ENCODE measurements at places on chromosomes 11 and 22. TPM values are rescaled to one million over a fixed set of nuclear protein-coding genes. Genes with fewer than 3 reads are reported as not detected.
A peak's percentile ranks its signal among the peaks of the same experiment; 100 is the strongest.

CD3D gene
- total RNA-seq = 313 TPM

- no peak overlapping the region for H3K27ac ChIP-seq
- no peak for DNase-seq
- no peaks in the 10 kb centered on the region for H3K27me3 ChIP-seq
- H3K36me3 ChIP-seq = no peaks in the 10 kb centered on the region
- H3K4me3 ChIP-seq = no peak overlapping the region
These were observed 230.6 kb upstream of the TENM4 start for GRCh38 chr11:79671401-79671800.

- no peaks in the 10 kb centered on the region for H3K27me3 ChIP-seq
- H3K36me3 ChIP-seq = peaks cover 8% of the 10 kb centered on the region
- peaks cover 6% of the 10 kb centered on the region for H3K4me1 ChIP-seq
- H3K4me3 ChIP-seq = no peak overlapping the region
These were observed 37.0 kb downstream of the CDPF1 start for GRCh38 chr22:46213052-46213451.

DNA sequence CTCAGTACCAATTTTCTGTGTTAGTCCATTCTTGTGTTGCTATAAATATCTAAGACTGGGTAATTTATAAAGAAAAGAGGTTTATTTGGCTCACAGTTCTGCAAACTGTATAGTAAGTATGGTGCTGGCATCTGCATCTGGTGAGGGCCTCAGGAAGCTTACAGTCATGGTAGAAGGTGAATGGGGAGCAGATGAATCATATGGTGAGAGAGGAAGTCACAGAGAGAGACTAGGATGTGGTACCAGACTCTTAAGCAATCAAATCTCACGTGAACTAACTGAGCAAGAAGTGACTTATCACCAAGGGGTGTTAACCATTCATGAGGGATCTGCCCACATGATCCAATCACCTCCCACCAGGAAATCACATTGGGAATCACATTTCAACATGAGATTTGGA, 60.8 kb upstream of the ZBED5 start:
- peaks cover 2% of the 10 kb centered on the region for H3K4me1 ChIP-seq
- H3K4me3 ChIP-seq = no peak overlapping the region
- H3K27ac ChIP-seq = no peak overlapping the region
- peaks cover 2% of the 10 kb centered on the region for H3K36me3 ChIP-seq
- DNase-seq = no peak

- H3K27ac ChIP-seq = no peak overlapping the region
- peaks cover 2% of the 10 kb centered on the region for H3K27me3 ChIP-seq
- DNase-seq = no peak
- H3K4me1 ChIP-seq = no peaks in the 10 kb centered on the region
- H3K36me3 ChIP-seq = no peaks in the 10 kb centered on the region
These were observed 99.3 kb downstream of the FDX1 start for GRCh38 chr11:110529043-110529442.

DNA sequence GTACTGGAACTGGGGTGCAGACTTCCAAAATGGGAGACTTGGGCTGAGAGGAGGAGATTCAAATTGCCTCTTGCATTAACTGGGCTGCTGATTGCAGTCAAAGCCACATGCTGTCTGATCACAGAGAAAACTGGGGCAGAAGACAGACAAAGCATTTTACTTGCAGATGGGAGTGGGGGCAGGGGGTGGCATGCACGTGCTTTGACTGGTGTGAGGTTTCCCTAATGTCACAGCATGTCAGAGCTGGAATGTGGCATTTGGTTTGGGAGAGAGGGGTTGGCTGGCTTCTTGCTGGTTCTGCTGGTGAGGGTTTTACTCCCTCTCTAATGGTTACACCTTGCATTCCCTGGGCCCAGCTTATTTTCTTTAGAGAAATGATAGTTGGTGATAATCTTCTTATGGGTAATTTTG, 2.9 kb downstream of the TUB start:
- no peaks in the 10 kb centered on the region for H3K4me1 ChIP-seq
- peaks cover 2% of the 10 kb centered on the region for H3K36me3 ChIP-seq
- H3K4me3 ChIP-seq = no peak overlapping the region
- H3K27ac ChIP-seq = no peak overlapping the region
- DNase-seq = no peak

GRCh38 chr22:49521787-49522224, 305.9 kb downstream of the BRD1 start:
- peaks cover 2% of the 10 kb centered on the region for H3K4me1 ChIP-seq
- no peak overlapping the region for H3K27ac ChIP-seq
- DNase-seq = no peak
- H3K36me3 ChIP-seq = no peaks in the 10 kb centered on the region

DNA sequence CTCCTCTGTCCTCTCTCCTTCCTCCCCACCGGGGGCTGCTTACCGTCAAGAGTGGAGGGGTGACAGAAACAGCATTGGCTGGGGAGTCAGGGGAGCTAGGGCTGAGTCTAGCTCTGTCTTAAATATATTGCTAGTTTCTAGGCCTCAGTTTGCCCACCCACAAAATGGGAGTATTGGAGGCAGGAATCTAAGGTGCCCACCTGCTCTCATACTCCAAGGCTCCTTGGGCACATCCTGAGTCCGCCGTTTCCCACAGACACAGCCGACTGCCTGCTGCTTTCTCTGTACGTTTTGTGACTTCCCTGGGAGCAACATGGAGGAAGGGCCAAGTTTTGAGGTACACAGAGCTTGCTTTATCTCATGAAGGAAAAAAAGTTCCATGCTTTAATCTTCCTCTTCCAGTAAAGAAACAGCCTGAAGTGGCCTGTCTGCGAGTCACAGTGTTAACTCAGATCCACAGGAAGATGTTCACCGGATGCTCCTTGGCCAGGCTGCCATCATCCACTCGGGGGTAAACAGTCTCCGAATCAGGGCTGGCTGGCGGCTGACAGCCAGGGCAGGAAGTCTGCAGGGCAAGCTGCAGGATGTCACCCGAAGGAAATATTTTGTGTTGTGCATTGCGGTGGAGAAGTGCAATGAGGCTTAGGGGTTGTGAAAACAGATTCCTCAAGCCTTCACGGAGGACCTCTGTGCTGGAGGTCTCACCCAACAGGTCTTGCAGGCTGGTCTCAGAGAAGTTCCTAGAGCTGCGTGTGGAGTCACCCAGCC, 11.0 kb upstream of the CERK start:
- H3K4me1 ChIP-seq = peaks cover 25% of the 10 kb centered on the region

- no peak overlapping the region for H3K4me3 ChIP-seq
- H3K27ac ChIP-seq = peak overlapping the region; percentile 14
- peaks cover 6% of the 10 kb centered on the region for H3K36me3 ChIP-seq
- DNase-seq = no peak
These were observed 11.9 kb downstream of the VSIG10L2 start for GRCh38 chr11:125957618-125958332.

DNA sequence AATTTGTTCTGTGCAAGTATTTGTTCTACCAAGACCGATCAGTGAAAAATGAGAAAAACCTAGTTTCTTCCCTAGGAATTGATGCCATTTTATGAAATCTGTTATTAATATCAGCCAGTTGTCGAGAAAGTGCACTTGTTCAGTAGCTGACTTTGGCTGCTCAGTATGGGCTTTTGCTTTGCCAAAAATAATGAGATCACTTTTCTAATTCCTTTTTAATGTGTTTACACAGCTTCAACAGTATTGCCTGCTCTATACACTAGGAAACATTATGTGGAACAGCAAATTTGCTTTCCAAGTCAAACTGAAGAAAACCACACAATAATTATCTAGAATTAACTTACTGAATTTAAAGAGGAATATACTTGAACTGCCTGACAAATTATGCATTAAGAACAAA, 34.4 kb downstream of the SCUBE2 start:
- H3K27ac ChIP-seq = no peak overlapping the region
- H3K4me3 ChIP-seq = no peak overlapping the region
- H3K4me1 ChIP-seq = peaks cover 5% of the 10 kb centered on the region
- peaks cover 8% of the 10 kb centered on the region for H3K27me3 ChIP-seq

MAFF gene
- total RNA-seq = 80.2 TPM

GRCh38 chr22:40238425-40239344, 61.0 kb downstream of the TNRC6B start:
- H3K4me1 ChIP-seq = peaks cover 69% of the 10 kb centered on the region
- H3K36me3 ChIP-seq = no peaks in the 10 kb centered on the region
- DNase-seq = no peak
- H3K27me3 ChIP-seq = no peaks in the 10 kb centered on the region

OR8I2 gene
- not detected for total RNA-seq

CREBZF gene
- 50.5 TPM for total RNA-seq

TEX54 gene
- total RNA-seq = not detected

DNA sequence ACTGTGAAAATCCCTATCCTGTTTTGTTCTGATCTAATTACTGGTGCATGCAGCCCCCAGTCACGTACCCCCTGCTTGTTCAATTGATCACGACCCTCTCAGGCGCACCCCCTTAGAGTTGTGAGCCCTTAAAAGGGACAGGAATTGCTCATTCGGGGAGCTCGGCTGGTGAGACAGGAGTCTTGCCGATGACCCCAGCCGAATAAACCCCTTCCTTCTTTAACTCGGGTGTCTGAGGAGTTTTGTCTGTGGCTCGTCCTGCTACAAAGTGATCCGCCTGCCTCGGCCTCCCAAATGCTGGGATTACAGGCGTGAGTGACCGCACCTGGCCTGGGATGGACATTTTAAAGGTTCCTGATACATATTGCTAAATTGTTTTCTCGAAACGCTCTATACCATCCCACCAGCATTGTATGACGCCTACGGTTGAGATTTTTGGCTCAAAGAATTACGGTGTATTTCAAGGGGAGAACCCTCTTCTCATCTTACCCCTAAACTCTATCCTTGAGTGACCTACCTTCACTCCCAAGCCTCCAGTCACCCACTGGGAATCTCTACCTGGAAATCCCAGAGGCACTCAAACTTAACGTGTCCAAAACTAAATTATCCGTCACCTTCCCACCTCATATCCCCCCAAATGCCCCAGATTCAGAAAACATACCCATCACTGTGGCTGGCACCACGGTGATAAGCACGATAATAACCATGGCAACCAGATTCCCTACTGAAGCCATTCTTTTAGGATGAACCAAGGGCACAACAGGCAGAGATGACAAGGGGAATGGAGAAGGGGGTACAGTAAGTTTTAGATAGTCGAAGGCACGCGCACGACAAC, 789 bp upstream of the POLA2 start:
- no peaks in the 10 kb centered on the region for H3K36me3 ChIP-seq
- H3K4me3 ChIP-seq = peak overlapping the region; percentile 94
- peaks cover 26% of the 10 kb centered on the region for H3K4me1 ChIP-seq
- peak overlapping the region; percentile 94 for H3K27ac ChIP-seq
- no peak for DNase-seq

DNA sequence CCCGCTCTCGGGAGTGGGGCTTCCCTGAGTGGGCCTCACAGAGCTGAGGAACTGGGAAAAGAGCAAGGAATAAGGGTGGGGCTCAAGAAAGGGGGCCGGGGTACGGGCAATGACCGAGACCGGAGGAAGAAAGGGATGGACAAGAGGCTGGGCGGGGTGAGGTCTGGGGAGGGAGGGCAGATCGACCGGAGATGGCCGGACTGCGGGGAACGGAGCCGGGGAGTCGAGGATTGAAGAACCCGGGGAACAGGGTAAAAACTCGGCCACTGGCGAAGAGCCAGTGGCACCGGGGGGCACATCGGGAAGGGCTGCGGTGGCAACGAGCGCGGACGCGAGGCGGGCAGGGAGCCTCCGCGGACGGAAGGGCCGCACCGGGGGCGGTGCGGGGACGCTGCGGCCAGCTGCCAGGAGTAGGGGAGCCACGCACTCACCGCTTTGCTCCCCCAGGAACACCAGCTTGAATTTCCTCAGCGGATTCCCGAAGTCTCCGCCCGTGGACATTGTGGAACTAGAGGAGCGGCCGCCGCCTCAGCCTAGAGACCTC, 667 bp downstream of the RAB6A start:
- H3K4me3 ChIP-seq = peak overlapping the region; percentile 96
- H3K4me1 ChIP-seq = peaks cover 27% of the 10 kb centered on the region
- H3K27ac ChIP-seq = peak overlapping the region; percentile 90
- peaks cover 3% of the 10 kb centered on the region for H3K27me3 ChIP-seq
- DNase-seq = no peak

PRSS23 gene
- total RNA-seq = not detected

RASSF10 gene
- not detected for total RNA-seq

DNA sequence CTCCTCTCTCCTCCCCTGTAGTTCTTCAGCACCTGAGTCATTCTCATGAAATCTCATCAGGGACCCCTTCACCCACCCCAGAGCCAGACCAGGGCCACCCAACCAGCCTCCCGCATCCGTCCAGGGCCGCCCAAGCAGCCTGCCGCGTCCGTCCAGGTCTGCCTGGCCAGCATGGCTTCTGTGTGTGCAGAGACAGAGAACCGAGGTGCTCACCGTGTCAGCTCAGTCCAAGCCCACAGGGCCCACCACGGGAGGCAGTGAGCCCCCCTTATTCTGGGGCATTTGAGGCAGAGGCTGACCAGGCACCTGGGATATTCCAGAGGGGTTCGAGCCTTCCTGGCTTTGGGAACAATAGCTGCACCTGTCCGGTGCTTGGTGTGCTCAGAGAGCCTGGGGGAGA, 1117.3 kb downstream of the BRD1 start:
- H3K36me3 ChIP-seq = peaks cover 3% of the 10 kb centered on the region
- no peaks in the 10 kb centered on the region for H3K4me1 ChIP-seq
- DNase-seq = no peak
- H3K4me3 ChIP-seq = no peak overlapping the region

DNA sequence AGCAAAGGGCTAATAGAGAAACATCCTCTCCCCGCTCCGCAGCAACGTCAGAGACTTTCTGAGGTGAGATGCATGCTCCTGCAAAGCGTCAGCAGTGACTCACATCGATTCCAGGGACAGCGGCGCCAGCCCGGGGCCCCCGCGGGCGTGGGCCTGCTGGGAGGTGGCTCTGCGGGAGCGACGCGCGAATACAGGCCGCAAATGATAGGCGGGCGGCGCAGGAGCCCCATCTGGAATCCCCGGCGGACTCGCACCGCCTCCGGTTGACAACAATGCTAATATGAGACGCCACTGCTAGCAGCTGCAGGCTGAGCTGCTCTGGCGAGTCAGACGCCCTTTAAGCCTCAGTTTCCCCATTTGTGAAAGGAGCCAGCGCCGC, 557 bp downstream of the RANGAP1 start:
- peaks cover 21% of the 10 kb centered on the region for H3K4me1 ChIP-seq
- H3K36me3 ChIP-seq = peaks cover 5% of the 10 kb centered on the region
- peak overlapping the region; percentile 91 for H3K4me3 ChIP-seq
- H3K27me3 ChIP-seq = no peaks in the 10 kb centered on the region
- DNase-seq = peak; percentile 82
- peak overlapping the region; percentile 94 for H3K27ac ChIP-seq

DNA sequence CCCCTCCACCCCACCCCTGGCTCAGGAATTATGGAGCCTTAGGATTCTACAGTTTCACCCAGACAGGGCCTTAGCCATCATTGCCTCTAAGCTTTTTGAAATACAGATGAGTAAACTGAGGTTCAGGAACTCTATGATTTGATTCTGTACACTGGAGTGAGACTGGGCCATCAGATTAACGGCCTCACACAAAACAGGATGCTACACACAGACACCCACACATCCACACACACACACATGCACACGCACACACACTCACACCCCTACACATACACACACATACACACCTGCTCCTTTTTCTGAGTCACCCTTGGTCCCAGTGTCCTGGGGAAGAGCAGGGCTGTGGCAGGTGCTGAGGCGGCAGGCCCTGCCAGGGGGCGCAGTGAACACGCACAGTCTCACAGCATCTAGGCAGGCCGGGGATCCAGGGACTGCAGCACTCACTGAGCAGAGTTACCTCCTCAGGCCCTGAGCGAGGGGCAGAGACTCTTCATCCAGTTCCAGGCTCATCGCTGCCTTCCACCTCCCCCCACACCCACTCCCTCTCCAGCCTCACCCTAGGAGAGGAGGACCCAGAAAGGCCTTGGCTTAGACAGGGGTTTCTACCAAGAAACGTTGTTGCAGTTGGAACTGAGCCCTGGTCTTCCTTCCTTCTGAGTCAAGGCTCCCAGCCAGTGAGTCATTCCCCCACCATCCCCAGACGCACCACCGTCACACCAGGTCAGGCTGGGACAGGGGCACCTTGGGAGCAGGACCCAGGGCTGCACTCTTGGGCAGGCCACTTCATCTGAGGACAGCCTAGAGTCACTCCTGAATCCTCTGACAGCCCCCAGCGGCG, 89.8 kb upstream of the PARVA start:
- H3K36me3 ChIP-seq = no peaks in the 10 kb centered on the region
- no peak for DNase-seq
- H3K27me3 ChIP-seq = no peaks in the 10 kb centered on the region
